AML-193 (cell line): ENCODE measurements at places on chromosomes 13 and 19.

- no peak for DNase-seq
Measured at GRCh38 chr13:45219123-45219891, 18.5 kb upstream of the KCTD4 start.

DNA sequence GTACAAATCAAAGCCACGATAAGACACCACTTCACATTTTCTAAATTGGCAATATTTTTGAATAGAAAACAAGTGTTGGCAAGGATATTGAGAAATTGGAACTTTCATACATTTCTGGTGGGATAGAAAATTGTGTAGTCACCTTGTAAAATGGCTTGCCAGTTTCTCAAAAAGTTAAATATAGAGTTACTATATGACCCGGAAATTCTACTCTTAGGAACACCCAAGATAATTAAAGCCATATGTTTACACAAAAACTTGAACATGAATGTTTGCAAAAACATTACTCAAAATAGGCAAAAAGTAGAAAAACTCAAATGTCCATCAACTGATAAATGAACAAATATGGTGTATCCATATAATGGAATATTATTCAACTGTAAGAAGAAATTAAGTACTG is 552.5 kb downstream of the TBC1D4 start:
- no peak for DNase-seq

DNA sequence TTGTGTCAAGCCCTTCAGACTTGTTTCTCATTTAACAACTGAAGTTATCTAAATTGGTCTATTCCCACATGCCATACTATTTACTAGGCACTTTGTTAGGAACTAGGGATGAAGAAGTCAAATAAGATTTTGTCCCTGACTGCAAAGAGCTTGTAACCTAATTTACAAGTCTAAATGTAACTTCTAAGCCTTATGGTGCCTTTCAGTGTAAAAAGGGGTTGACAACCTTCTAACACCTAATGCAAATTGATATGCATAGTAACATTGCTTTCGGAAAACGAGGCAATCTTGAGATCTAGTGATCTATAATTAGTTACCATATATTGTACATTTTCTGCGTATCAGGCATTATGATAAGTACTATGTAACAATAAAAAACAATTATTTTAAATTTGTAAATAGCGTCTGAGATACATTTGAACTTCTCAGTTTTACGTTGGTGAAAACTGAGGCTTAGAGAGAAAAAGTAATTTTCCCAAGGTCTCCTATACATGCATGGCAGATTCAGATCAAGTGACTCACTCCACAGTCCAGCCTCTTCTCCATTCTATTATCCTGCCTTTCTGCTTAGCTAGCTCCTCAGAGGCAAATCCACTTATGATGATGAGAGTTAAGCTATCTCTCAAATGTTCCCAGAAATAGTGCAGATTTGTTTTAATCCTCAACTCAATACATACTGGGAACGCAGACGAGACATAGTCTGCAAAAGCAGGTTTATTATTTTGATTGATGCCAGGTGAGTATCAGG is 764.9 kb upstream of the SLITRK5 start:
- no peak for DNase-seq

DNA sequence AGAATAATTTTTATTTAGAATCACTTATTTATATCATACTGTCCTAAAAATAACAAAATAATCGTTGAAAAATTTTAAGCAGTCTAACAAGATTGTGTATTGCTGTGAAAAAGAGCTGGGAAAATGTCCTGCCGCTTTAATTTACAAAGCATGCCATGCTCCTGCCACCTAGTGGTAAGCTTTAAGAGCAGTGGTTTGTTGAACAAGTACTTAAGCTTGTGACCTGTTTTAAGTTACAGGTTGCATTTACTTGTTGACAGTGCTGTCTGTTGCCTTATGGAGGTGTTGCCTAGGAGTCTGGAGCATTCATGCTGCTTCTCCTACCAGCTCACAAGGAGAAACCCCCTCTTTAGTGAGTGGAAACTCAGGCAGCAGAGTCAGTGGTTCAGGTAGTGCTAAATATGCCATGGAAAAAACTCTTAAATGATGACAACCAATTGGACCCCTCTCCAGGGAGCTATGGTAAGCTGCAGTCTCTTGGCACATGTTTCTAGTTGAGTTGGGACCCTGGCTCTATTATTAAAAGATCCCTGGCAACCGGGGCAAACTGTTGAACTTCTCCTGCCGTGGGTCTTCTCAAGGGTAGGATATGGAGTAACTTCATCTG is 68.4 kb downstream of the SPATA13 start:
- DNase-seq: peak; percentile 55

DNA sequence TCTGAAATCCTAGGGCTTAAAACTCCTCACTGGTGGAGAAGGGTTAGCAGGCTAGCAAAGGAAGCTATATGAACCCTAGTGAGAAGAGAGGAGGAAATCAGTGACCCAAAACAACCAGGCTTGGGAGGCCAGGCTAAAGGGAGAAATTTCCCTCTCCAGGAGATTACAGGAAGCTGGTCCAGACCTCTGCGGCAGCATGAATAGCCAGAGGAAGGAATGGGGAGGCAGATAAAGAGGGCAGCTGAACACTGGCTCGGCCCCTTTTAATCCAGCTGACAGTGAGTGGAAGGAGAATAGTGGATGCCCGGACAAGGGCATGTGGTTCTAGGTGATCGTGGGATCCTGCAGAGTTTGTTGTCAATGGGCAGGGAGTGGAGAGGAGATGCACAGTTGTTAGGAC is 130.6 kb downstream of the COG6 start:
- DNase-seq: no peak

GRCh38 chr19:19532806-19533701 is 4.3 kb downstream of the YJEFN3 start:
- no peak for DNase-seq

DNA sequence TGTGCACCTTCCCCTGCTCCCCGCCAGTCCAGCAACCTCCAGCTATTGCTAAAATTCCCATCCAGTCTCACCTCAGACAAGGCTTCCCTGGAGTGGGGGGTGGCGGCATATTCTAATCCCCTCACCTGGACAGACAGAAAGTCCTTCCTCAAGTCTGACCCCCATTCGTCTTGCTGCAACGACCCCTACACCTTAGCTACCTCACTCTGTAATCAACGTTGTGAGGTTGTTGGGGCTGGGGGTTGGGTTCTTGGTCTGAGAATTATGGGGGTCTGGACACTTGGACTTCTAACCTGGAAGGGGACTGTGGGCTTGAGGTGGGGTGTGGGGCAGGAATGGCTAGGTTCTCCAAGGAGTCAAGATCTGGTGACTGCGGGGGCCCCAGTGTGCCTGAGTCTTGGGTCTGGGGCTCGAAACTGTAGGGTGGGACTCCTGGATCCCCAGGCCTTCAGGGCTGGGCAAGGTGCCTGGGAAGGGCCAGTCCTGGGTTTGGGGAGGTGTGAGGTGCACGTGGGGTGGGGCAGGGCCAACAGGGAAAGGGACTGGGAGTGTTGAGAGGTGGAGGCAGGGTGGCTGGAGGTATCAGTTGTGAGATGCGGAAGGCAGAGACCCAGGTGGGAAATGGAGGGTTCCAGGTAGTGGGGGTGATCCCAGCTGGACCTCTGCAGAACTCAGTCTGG is 1.3 kb downstream of the FOXA3 start:
- no peak for DNase-seq

DNA sequence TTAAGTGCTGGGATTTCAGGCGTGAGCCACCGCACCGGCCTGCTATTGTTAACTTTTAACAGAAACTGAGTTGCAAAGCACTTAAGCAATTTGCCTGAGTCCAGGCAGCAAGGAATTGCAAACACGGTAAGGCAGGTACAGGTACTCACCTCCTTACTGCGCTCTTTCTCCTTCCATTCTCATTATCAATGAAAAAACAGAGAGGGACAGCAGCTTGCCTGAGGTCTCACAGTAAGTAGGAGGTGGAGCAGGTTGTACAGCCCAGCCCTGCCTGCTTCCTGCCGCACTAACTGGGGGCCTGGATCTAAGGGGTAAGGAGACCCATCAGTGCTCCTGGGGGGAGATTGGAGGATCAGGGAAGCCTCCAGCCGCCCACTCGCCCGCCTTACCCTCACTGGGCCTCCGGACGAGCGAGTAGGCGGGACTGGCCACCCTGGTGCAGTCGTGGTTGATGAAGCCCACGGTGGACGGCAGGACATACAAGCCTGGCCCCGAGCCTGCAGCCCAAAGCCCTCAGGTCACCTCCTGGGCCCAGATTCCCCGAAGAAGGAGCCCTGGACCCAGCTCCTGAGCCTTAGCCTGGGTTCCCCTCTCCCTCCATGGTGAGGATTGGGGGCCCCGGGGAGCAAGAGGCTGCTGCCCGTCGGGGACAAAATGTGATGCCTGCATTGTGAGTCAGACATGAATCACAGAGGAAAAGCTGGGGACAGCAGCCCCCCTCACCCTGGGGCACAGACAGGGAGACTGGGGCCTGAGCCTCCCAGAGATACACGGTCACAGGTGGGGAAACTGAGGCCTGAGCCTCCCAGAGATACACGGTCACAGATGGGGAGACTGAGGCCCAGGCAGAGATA is 11.4 kb upstream of the SHC2 start:
- DNase-seq: no peak

- no peak for DNase-seq
Measured at GRCh38 chr19:21328406-21328805, 804 bp downstream of the ZNF708 start.

- no peak for DNase-seq
Measured at GRCh38 chr13:45941261-45941660, 89.7 kb upstream of the SIAH3 start.

- no peak for DNase-seq
Measured at GRCh38 chr13:42525035-42525504, 48.9 kb upstream of the TNFSF11 start.

- no peak for DNase-seq
Measured at GRCh38 chr19:4930664-4931063, 21.4 kb downstream of the UHRF1 start.

GRCh38 chr13:105127732-105128131 is 1407.7 kb downstream of the EFNB2 start:
- DNase-seq: no peak

DNA sequence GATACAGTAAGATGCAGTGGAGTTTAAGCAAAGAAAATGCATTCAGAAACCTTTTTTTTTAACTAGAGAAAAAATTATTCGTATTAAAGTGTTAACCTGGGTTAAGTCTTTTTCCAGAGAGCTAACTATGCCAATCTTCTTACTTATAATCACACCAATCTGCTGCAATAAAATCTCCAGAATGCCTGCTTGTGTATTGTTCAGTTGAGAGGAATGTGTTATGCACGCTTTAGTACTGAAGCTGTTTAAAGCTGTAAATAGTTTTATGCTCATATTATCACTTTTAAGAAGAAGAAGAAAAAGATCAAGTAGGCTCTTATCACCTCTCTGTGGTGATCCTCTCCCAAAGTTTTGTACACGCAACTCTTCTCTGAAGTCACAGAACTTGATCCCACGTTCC is 528.7 kb downstream of the RFC3 start:
- no peak for DNase-seq

DNA sequence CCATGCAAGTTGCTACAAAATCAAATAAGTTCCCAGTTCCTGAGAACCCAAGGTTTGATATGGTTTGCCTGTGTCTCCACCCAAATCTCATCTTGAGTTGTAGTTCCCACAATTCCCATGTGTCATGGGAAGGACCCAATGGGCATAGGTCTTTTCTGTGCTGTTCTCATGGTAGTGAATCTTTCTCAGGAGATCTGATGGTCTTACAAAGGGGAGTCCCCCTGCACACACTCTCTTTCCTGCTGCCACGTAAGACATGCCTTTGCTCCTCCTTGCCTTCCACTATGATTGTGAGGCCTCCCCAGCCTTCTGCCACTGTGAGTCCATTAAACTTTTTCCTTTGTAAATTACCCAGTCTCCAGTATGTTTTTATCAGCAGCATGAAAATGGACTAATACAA is 28.5 kb upstream of the TSHZ3 start:
- no peak for DNase-seq

GRCh38 chr19:28292822-28293500 is 920.0 kb downstream of the UQCRFS1 start:
- no peak for DNase-seq

DNA sequence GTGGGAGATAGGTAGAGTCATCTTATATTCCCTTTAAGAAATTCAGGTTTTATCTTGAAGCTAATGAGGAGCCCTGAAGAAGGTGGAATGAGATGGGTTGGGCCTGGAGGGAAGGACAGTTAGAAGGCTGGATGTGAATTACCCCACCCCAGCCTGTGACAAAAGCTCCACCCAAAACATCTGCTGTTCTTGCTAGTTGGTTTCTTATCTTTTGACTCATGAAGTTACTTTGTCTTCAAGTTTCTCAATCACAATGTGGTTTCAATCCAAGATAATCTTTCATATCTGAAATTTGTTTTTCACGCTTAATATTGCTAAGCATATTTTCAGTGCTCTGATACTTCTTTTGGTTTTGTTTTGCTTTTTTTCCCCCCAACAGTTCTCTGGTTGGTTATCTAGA is 38.3 kb upstream of the HMGB1 start:
- no peak for DNase-seq
